ENCODE measurements at places on chromosomes 11 and 22.

DNA sequence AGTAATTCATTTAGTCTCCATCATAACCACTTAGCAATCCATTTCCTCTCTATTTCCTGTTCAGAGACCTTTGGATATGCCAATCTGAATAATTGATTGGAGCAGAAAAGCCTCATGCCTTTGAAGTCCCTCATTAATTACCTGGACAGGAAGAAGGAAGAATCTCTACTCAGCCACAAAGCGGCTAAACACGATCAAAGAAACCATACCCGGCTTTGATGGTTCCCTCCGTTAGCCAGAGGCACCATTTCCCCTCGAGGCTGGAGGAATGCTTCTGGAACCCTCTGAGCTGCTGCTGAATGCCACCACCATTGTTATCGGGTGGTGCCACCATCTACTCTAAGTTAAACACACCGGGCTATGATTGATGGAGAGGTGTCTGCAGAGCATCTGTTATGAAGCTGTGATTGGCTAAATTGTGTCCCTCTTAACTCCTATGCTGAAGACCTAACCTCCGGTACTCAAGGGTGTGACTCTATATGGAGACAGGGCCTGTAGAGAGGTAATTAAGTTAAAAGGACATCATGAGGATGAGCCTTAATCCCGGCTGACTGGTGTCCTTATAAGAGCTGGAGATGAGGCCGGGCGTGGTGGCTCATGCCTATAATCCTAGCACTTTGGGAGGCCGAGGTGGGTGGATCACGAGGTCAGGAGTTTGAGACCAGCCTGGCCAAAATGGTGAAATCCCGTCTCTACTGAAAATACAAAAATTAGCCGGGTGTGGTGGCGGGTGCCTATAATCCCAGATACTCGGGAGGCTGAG lies 168.6 kb downstream of the CTTN start:
- no peak for DNase-seq

DNA sequence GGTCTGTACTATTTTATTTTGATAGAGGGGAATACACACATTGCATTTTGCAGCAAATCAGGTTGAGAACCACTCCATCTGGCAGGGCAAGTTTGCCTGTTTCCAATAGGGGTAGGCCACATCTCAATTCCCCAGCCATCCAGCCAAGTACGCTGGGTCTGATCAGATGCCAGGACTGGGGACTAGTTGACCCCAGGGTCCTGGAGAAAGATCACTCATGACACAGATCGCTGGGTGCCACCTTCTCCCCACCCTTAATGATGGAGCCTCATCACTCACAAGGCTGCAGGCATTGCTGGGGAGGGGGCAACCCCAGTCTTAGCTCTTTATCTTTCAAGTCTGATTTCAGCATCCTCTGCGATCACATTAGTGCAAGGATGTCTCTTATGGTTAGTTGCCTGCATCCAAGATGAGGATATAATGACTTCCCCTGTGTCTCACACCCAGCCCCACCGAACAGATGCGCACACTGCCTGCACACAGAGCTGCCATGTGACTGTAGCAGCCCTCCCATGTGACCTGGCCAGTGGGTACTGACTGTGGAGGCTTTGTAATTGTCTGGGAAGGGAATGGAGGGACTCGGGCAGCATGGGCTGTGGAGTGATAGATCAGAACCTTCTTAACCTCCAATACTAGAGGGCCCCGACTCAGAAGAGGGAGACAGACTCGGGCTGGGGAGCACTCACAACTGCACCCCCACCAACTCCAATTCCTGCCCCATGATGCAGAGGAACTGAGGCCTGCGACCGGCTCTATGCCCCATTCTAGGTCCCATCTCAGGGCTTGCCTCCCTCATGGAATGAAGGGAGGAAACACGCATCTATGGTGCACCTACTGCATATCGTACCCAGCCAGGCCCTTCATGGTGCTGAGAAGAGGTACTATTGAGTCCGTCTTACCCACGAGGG lies 155.8 kb downstream of the DSCAML1 start:
- no peak for DNase-seq

GRCh38 chr11:73439002-73439843 lies 63.0 kb downstream of the RELT start:
- no peak for DNase-seq

DNA sequence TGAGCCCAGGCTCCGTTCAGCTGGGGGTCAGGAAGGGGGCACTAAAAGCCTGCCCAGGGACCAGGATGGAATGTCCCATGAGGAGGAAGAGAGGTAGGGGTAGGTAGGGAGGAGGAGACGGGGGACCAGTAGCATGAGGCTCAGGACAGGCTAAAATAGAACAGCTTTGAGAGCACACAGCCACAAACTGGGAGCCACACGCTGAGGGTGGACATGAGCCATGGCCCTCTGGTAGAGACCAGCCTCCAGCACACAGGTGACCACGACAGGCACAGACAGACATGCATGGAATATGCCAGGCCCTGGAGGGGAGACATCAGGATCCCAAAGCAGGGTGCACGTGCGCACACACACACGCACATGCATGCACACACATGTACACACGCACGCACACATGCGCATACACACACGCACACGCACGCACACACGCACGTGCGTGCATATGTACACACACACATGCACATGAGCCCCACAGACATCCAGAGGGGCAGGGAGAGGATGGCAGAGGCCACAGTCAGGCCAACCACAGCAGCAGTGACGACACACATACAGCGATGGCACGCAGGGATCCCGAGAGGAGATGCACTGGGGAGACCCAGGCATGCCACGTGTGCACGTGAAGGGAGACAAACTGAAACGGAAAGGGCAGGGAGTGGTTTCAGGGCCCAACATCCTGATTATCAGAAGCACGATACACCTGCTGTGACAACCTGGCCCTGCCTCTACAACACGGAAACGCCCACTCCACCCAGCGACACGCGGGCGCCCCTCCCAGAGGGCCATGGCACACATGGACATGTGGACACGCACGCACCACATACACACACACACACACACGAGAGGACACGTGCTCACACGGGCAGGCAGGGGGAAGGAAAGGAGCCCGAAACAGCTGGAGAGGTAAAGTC lies 25.7 kb downstream of the LRRC10B start:
- peak; percentile 40 for DNase-seq

GRCh38 chr11:122127020-122127419 lies 11.0 kb upstream of the BLID start:
- no peak for DNase-seq

DNA sequence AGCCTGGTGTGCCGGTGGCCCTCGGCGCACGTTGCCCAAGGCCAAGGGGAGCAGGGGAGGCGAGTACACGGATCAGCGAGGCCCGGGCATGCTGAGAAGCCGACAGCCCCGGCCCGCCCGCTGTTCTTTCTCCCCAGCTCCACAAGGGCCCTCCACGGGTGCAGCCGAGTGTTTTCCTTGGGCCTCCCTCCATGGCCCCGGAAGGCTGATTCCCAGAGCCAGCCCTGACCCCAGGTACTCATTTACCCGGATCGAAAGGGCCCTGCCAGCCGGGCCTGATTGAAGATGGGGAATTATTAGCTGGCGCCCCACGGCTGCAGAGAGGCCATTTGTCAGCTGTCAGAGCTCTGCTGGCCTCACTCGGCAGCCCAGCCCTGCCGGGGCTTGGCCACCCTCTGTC lies 53.1 kb downstream of the WNT7B start:
- no peak for DNase-seq

DNA sequence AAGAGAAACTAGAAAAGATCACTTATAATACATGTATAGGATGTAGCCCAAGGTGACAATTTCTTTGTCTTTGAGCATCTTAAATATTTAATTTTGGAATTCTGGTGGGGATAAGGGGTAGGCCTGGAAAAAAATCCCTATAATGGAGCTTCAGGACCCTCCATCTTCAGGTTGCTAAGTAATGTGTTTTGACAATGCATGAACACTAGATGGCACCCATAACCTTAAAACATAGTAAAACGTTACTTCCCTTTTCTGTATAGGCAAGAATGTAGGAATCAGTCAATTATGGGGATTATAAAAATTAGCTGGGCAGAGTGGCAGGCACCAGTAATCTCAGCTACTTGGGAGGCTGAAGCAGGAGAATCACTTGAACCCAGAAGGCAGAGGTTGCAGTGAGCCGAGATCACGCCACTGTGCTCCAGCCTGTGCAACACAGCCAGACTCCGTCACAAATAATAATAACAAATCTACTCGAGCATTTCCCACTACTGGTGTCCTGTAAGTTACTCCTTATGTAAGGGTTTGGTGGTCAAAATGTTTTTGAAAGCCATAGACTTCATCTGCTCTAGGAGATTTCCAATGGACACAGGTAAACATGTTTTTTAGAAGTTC lies 541.9 kb upstream of the CCDC90B start:
- peak; percentile 29 for DNase-seq

- peak; percentile 62 for DNase-seq
Observed at GRCh38 chr11:57515332-57516060, at the start of gene SLC43A1. Gene SLC43A1 (minus strand): TSS chr11:57515702. CDS start chr11:57514111, 1,591 bp downstream.

DNA sequence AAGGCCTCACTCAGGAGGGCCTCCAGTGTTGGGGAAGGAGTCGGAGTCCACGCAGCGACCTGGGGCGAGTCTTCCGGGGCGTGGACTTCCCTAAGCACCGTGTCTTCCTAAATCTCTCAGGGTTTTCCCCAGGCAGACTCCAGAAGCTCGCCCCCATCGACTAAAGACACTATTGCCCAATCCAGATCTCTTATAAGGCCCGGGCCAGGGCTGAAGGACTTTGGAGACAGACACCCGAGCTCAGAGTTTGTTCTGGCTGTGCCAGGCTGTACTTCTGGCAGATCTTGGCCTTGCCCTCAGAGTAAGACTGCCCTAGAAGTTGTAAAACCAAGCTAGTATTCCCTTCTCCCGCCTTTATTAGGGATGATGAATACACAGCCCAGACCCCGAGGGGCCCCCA lies 191.4 kb downstream of the BUD13 start:
- DNase-seq: peak; percentile 48

DNA sequence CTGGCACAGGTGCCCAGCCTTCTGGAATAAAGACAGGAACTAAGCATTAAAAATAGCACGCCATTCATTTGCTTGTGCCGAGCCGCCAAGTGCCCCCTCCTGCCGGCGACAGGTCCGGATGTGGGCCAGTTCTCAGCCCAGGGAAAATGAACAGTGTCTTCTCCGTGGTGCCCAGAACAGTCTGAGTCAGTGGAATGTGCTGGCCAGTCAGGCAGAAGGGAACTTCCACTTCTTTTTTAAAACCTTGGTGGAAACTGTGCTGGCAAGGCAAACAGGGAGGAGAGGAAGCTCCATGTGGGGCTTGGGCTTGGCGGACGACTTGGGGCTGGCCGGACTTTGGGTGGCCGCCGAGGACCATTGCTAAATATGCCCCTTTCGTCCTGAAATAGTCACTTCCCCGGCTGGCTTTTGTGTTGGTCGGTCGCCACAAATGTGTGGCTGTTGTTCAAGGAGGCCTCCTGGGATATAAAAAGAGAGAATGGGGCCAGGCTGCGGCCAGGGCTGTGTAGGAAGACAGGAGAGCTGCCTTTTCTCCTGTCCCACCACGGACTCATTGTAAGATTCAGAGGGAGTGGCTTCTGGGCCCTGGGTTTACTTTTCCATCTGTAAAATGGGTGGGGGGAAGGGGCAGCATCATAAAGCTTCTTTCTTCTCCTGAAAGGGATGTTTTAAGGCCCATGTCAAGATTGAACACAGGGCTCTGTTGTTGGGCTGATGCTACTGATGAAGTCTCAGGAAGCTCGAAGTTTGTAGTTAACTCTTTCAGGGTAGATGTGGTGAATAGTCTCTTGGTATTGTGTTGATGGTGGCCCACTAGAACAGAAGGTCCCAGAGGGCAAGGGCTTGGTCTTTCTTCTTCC lies 101.0 kb downstream of the PTPRJ start:
- DNase-seq: no peak

GRCh38 chr22:30204742-30205111 lies 41.8 kb downstream of the LIF start:
- DNase-seq: no peak

GRCh38 chr11:9775398-9775779 lies 111.5 kb downstream of the SWAP70 start:
- DNase-seq: no peak

DNA sequence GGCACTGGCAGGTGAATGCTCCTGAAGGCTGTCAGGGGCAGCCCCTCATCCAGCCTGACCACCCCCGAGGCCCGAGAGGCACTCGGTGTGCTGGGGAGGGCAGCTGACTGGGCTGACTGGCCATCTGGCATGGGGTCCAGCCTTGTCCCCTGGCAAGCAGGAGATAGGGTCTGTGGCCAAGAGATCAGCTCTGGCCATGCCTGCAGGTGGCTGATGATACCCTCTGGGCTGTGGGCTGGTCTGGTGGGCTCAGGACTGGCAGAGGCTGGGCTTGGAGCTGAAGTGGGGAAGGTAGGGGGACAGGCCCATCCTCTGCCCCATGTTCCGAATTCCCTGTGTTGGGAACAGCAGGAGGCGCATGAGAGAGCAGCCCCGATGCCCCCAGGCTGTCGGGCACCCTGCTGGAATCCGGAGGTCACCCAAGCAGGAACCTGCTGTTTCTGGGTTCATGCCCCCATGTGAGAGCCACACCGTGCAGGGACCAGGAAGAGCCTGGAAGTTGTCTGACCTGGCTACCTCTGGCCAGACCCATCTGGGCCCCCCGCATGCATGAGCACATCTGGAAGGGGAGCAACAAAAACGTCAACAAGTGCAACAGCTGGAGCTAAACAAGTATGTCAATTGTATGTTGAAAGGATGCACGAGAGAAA lies 527.0 kb downstream of the TBC1D22A start:
- DNase-seq: no peak

DNA sequence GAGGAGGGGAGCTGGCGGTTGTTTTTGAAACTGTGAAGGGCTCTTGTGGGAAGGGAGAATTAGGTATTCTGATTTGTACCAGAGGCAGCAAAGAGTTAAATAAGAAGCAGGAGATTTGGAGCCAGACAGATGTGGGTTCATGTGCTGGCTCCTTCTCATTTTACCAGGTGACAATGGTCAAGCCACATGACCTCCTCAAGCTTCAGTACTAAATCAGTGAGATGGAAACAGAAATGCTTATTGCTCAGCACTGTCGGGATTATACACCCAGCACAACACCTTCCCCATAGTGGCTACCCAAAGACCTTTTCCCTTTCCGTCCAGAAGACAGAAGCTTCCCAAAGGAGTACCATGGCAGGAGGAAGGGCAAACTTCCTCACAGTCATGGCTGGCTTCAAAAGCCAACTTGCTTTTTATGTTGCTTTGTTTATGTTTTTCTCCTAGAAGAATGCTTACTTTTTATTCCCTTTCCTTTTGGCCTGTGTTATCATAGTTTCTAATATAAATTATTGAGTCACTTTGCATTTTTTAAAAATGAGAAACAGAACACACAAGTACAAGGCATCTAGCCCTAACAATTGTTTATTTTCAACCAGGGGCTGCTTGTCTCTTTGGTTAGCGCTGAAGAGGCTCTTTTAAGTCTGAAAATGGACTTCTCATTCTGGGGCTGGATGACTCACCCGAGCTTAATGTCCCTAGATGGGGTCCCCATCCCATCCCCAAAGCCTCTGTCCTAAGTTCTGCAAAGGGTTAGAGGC lies 181.5 kb upstream of the ZBED5 start:
- no peak for DNase-seq

GRCh38 chr11:46391578-46392420 lies at the start of gene CHRM4:
Gene CHRM4 (minus strand): TSS chr11:46391776. CDS start chr11:46386557, 5,219 bp downstream.
- peak; percentile 95 for DNase-seq
